ENCODE measurements at places on chromosomes 6 and 20. TPM values are rescaled to one million over a fixed set of nuclear protein-coding genes. Genes with fewer than 3 reads are reported as not detected.

The TTBK1 gene
- 16.8 TPM for total RNA-seq

The SIRPA gene
- 15.7 TPM for total RNA-seq

The GPR63 gene
- total RNA-seq = 14.3 TPM

The DNAH8 gene
- under 0.01 TPM for total RNA-seq

Data from diencephalon (tissue), 1 donor.